Ecto neural progenitor cell (in vitro differentiated cells): ENCODE measurements at places on chromosomes 16 and 17.
A peak's percentile ranks its signal among the peaks of the same experiment; 100 is the strongest.

DNA sequence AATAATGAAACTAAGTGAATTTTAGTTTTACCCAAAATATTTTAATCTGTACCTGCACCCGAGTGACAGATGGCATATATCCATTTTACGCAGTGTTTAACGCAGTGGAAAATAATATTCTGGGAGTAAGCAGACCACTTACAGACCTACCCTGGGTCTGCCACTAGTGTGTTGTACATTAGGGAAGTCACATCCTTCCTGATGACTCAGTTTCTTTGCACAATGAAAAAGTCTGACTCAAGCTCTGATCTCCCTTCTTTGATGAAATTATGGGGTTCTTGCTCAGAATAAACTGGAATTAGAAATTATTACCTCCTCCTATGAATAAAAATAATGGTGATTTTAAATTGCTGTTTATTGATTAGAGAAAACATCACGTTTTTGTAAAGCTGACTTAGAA, 123.2 kb upstream of the AXIN2 start:
- DNase-seq = no peak

- DNase-seq = no peak
These were observed 104.7 kb downstream of the UTP18 start for GRCh38 chr17:51365090-51365489.

- no peak for DNase-seq
These were observed 51.7 kb downstream of the SNX11 start for GRCh38 chr17:48159232-48159631.

DNA sequence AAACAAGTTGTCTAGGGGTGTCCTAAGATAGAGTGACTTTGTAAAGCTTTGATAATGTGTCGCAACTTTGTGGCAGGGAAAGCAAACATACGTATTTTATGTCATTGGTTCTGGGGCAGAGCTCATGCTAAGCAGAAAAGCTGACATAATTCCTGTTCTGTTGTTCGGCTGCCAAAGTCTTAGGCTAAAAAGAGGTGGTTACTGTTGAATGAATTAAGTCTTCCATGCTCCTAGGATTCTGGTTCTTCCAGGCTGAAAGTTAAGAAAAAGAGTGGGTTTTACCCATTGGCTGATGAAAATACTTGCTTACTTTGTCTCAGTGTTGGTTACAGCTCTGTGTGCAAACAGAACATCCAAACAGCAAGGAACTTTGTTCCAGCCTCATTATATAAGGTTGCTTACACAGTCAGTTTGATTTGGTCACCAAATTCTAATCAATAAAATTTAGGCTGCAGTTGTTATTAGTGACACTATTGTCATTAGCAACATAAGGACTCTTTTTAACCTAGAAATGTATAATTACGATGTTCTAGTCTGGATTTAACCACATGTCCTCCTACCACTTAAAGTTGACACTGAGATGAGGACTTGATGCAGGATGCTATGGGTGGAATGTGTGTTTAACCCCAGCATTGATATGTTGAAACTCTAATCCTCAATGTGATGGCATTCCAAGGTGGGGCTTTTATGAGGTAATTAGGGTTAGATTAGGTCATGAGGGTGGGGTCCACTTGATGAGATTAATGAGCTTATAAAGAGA, 114.0 kb upstream of the GOT2 start:
- DNase-seq = no peak

GRCh38 chr17:49995055-49995738, at the start of gene DLX3:
Gene DLX3 (minus strand): TSS chr17:49995224. CDS start chr17:49994998, 226 bp downstream.
- DNase-seq = peak; percentile 96

GRCh38 chr17:43599835-43600234, 53.7 kb upstream of the ETV4 start:
- DNase-seq = no peak

DNA sequence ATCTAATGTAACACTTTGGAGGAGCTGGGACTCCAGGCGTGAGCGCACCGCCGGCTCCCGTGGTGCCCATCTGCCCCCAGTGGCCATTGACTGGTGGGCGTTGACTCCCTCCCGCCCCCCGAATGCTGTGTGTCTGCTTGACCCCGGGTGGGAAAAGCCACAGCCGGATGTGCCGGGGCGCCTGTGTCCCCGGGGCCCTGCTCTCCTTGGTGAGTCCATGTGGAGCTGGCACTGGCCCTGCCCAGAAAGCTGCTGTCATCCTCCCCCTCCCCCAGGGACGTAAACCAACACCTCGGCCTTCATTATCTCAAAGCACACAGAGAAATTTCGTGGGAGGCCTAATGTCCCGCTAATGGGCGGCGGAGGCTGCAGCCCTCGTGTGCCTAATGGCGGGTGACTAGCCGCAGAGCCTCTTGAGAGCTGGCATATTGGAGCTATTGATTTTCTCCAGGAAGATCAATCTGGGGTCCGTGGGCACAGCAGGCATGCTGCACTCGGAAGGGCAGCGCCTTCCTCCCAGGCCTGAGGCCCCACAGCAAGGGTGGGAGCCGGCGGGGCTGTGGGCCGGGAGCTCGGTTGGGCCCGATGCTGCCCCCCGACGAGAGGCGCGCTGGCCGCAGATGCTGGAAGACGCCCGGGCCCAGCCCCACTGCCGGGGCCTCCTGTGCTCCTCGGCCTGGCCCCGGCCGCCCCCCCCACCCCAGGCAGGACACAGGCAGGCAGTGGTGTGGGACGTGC, 4.0 kb upstream of the PERCC1 start:
- no peak for DNase-seq

- DNase-seq = no peak
These were observed 12.8 kb upstream of the DBNDD1 start for GRCh38 chr16:90031931-90032673.

- DNase-seq = no peak
These were observed 167.9 kb downstream of the CCT6B start for GRCh38 chr17:34793231-34793908.

DNA sequence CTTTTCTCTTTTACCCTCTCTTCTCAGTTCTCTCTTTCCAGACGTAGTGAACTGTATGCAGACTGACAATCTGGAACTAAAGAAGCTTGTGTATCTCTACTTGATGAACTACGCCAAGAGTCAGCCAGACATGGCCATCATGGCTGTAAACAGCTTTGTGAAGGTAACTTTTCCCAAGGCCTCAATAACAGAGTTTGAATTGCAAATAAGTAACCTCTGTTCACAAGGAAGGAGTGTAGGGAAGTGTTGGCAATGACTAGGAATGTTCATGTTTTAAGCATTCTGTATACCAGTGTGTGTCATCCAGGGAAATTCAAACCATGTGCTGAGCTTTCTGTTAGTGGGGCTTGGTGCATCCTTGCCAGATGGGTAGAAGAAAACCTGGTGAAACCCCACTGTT, 18.6 kb downstream of the AP2B1 start:
- DNase-seq = no peak

- no peak for DNase-seq
These were observed 9.2 kb upstream of the TNFRSF13B start for GRCh38 chr17:16980813-16981731.
